ENCODE measurements at places on chromosomes 1 and 21. TPM values are rescaled to one million over a fixed set of nuclear protein-coding genes. Genes with fewer than 3 reads are reported as not detected.

Gene C1orf115
- 0.72 TPM for total RNA-seq

Gene STUM
- not detected for total RNA-seq

DNA sequence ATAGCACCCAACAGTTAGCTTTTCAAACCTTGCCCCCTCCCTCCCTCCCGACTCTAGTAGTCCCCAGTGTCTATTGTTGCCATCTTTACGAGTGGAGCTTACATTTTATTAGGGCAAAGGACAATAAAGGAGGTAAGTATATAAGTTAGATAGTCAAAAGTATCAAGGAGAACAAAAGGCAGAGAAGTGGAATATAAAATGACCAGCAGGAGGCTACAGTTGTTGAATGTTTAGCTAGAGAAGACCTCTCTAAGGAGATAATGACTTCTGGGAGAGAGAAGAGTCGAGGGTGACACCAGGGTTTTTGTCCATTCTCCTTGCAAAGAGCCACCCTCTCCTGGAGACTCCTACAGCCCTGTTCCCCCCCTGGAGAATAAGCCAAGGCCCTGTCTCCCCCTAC is 48.7 kb downstream of the SYT6 start:
- DNase-seq: no peak

GRCh38 chr1:181190364-181191035 is 102.0 kb downstream of the IER5 start:
- DNase-seq: no peak

Gene ANGPTL3
- total RNA-seq: not detected

Gene OPRD1
- total RNA-seq: 0.96 TPM

DNA sequence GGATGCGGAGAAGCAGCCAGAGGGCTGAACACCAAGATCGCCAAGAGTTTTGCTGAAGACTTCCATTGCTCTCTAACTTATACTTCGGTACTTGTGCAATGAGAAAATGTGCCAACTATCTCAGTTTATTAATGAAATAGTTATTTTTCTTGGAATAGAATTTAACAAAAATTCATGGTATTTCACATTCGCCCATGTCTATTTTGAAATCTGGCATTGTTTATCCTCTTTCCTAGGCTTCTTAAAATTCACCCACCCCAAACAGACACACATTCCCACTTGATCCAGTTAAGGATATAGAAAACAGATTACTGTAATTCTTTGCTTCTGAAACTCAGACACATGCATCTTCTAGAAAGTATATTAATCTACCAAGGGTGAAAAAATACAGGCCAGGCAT is 56.3 kb upstream of the ADAMTS5 start:
- no peak for DNase-seq

GRCh38 chr1:20587661-20588053 is 1.2 kb upstream of the CDA start:
- DNase-seq: peak; percentile 72

- DNase-seq: no peak
Measured at GRCh38 chr1:241551759-241552638, 19.8 kb downstream of the KMO start.

- DNase-seq: no peak
Measured at GRCh38 chr1:66168948-66169671, 364.8 kb upstream of the SGIP1 start.

GRCh38 chr1:169120066-169120465 is 13.6 kb downstream of the ATP1B1 start:
- no peak for DNase-seq
